ENCODE measurements at places on chromosomes 2 and 18.

GRCh38 chr2:147101941-147102790 lies 742.7 kb upstream of the ACVR2A start:
- DNase-seq, result no peak

- DNase-seq, result no peak
Measured at GRCh38 chr2:2269426-2269825, 61.6 kb downstream of the MYT1L start.

DNA sequence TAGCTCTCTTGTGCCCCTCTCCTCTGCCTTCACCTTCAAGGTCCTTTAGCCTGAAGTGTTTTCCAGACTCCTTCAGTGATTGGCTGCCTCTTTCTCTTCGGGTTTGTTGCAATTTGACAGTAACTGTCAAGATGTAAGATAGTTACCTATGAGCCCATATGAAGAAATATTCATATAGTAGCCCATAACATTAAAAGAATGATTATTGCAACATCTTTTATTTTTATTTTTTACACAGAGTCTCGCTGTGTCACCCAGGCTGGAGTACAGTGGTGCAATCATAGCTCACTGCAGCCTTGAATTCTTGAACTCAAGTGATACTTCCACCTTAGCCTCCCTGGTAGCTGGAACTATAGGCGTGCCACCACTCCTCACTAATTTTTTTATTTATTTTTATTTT lies 80.5 kb downstream of the FOXI3 start:
- no peak for DNase-seq

GRCh38 chr18:10798727-10799550 lies 273.1 kb downstream of the NAPG start:
- DNase-seq, result no peak

- DNase-seq, result no peak
Measured at GRCh38 chr2:16215902-16216557, 275.7 kb downstream of the MYCN start.

- no peak for DNase-seq
Measured at GRCh38 chr2:169272010-169272409, 90.3 kb downstream of the LRP2 start.

DNA sequence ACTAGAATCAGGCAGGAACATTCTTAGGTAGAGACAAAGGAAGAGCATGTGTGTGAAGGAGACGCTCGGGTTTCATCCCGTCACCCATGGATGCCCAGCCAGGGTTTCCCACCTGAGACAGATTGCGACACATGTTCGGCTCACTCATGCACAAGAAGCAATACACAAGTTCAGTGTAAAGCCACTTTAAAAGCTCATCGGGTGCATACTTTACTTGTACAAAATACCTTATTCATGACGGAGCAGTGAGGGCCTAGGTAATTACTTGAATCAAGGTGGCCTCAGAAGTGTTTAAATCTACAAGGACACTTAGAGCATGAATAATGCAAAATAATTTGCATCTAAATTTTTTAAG lies 42.0 kb downstream of the ZEB2 start:
- no peak for DNase-seq

- no peak for DNase-seq
Measured at GRCh38 chr2:127799926-127800325, 11.0 kb downstream of the WDR33 start.

DNA sequence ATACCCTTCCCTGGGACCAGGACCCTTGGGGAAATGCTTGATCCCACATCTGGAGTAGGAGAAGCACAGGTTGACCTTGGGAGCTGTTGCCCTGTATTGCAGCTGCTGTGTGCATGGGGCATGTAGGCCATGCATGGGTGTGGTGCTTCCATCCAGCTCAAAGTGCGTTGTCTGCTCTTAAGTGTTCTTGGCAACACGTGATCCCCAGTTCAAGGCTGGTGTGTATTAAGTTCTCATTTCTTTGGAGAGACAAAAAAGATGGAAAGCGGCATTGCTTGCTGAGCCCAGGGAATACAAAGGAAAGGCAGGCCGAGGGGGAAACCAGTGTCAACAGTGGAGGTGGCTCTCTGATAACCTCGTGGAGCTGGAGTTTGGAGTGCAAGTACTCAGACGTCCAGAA lies 110.7 kb downstream of the RTP5 start:
- no peak for DNase-seq

GRCh38 chr18:56423626-56424025 lies 214.8 kb downstream of the TXNL1 start:
- DNase-seq, result no peak

DNA sequence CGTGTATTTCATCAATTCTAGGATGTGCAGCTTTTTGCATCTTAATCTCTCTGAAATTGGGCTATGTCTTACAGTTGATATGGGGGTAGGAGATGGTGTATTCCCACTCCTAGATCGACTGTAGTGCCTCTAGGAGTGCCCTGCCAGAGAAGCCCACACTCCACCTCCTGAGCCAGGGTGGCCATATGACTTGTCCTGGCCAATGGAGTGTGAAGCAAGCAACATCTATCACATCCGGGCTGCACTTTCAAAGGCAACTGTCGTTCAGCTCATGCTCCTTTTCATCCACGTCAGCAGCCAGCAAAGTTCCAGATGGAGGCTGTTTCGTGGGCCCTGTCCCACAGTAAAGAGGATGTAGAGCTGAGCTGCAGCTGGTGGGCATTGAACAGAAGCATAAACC lies 149.4 kb upstream of the SLC1A4 start:
- DNase-seq, result no peak

Measured in PC-9 (cell line).